CD4-positive, alpha-beta T cell treated with Interleukin-21 for 1 hour (primary cell): ENCODE measurements at places on chromosomes 6 and 20.

- no peak for DNase-seq
Measured at GRCh38 chr6:115885636-115886366, 174.9 kb downstream of the FRK start.

GRCh38 chr20:2026514-2026913 is 32.7 kb upstream of the PDYN start:
- no peak for DNase-seq

DNA sequence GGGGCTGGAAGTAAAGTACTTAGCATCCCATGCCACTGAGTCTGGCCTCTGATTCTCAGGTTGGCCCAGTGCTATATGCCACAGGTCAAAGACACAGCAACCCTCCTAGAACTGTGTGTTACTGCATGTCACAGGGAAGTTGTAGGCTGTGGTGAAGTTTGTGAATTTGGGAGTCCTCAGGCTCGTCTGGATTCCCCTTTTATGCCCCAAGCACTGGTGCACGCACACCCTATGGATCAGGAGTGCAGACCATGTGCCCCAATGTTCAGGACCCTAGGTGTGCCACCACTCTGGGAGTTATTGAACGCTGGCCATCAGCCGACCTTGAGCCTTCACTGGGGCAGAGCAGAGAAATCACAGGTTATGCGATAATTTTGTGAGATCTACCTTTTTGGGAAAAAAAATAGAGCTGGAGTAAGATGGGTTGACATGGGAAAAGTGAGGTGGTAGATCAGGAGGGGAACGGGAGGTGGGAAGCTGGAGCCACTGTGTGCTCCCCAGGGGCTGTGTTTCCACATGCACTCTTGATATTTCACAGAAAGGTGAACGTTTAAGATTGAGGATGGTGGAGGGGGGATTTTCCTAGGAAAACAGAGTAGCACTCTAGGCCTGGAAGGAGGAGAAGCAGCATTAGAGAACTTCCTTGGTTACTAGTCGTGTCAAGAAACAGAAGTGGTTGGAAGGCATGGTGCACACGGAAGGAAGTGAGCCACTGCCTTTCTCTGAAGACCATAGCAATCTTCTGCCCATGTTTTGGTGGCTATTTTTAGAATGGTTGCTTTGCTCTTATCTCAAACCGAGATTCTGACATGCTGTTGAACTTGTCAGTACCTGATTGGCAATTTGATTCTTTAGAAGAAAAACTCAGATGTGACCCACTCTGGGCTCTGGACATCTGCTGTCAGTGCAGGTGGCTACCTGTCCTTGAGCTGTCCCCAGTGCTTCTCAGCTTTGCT is 44.1 kb downstream of the DUSP22 start:
- no peak for DNase-seq

GRCh38 chr6:140051521-140052512 is 677.4 kb upstream of the CITED2 start:
- no peak for DNase-seq

- DNase-seq, result no peak
Measured at GRCh38 chr20:25511183-25511582, 74.1 kb downstream of the NINL start.

DNA sequence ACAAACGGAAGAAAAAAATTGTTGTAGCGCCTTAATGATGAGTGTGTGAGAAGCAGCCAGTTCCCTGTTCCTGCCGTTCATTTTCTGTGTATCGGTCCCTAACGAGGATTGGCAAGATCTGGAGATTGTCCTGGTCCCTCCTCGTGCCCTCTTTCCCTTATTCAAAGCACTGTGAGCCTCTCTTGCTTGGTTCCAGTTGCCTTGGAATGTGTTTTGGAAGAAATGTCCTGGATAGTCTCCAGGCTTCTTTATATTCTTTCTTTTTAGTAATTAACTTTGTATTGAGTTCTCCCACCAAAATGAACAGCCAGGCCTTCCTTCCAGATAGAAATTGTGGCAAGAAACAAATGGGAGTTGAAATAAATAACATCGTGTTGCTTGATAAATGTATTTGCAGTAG is 348.3 kb downstream of the CDH26 start:
- no peak for DNase-seq
